Chondrocyte (in vitro differentiated cells): ENCODE measurements at places on chromosomes 12 and 14. TPM values are rescaled to one million over a fixed set of nuclear protein-coding genes. Genes with fewer than 3 reads are reported as not detected.
A peak's percentile ranks its signal among the peaks of the same experiment; 100 is the strongest.

The RPGRIP1 gene
- total RNA-seq, result not detected in 3 replicates

The INSM2 gene
- not detected in 3 replicates for total RNA-seq

- no peak overlapping the region for H3K4me3 ChIP-seq
- H3K36me3 ChIP-seq, result no peaks in the 10 kb centered on the region
- H3K27ac ChIP-seq, result no peak overlapping the region
- no peak for DNase-seq
Measured at GRCh38 chr12:25687226-25687625, 134.1 kb upstream of the LMNTD1 start.

GRCh38 chr12:68222326-68222725 is 3.3 kb downstream of the IL26 start:
- peaks cover 44% of the 10 kb centered on the region for H3K4me1 ChIP-seq
- H3K4me3 ChIP-seq, result no peak overlapping the region
- no peak for DNase-seq
- H3K27me3 ChIP-seq, result peaks cover 9% of the 10 kb centered on the region
- H3K36me3 ChIP-seq, result peaks cover 2% of the 10 kb centered on the region
- no peak overlapping the region for H3K27ac ChIP-seq

DNA sequence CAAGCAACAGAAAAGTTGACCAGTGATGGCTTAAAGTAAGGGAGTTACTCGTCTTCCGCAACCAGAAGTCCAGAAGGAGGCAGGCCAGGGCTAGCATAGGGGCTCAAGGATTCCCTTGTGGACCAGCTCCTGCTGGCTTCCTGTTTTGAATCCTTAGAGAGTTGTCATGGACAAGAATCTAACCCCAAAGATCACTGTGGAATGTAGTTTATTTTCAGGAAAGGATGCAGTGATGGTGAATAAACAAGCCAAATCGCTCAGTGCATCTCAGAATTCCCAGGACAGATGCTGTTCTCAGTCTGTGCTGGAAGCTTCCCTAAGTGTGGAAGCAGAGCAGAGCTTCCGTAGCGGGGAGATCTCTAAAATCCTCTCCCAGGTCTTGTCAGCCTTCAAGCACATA is 311.3 kb downstream of the C12orf75 start:
- peaks cover 9% of the 10 kb centered on the region for H3K4me1 ChIP-seq
- DNase-seq, result no peak
- H3K27ac ChIP-seq, result no peak overlapping the region
- H3K36me3 ChIP-seq, result peaks cover 6% of the 10 kb centered on the region
- no peak overlapping the region for H3K4me3 ChIP-seq

DNA sequence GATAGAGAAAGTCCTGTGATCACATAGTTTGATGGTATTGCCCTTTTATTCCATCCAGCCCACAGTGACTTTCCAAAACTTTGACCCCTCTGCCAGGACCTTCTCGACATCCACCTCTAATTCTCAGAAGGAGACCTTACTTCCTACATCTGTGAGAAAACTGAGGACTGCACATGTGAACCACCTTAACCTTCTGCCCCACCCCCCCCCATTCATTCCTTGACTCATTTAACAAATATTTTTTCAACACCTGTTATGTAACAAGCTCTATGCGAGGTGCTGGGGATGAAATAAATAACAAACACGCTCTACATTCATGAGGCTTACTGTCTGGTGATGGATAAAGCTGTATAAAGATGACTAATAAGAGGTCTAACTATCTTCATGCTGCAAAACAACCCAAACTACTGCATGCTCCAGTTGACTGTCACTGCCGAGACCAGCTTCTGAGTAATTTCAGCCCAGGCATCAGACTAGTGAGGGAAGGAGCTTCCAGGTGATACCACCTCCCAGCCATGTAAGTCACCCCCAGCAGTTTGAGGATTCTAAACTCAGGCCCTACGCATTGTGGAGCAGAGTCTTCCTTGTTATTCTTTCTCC is 1.9 kb upstream of the HAL start:
- no peaks in the 10 kb centered on the region for H3K27me3 ChIP-seq
- H3K4me3 ChIP-seq, result no peak overlapping the region
- H3K36me3 ChIP-seq, result peaks cover 14% of the 10 kb centered on the region
- no peak overlapping the region for H3K27ac ChIP-seq

The DHRS2 gene
- not detected in 3 replicates for total RNA-seq

The RTN1 gene
- total RNA-seq, result 0.32 to 0.44 TPM (median 0.34 TPM) in 3 replicates

DNA sequence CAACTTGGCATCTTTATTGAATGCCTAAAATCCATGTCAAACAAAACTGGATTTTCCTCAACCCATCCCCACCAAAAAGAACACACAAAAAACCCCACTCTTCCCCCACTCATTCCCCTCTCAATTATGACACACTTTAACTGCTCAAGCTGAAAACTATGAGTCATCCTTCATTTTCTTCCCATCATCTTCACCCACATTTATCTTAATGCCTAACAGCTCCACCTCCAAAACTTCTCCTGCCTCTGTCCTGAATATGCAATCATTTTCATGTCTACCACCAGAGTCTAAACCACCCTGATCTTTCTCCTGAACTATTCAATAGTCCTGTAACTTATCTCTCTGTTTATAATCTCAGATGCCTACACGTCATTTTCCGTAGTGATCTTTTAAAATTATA is 239.7 kb downstream of the BCAT1 start:
- no peaks in the 10 kb centered on the region for H3K36me3 ChIP-seq
- no peaks in the 10 kb centered on the region for H3K27me3 ChIP-seq
- H3K27ac ChIP-seq, result no peak overlapping the region
- no peak overlapping the region for H3K4me3 ChIP-seq

The KRT6C gene
- total RNA-seq, result not detected in 3 replicates

DNA sequence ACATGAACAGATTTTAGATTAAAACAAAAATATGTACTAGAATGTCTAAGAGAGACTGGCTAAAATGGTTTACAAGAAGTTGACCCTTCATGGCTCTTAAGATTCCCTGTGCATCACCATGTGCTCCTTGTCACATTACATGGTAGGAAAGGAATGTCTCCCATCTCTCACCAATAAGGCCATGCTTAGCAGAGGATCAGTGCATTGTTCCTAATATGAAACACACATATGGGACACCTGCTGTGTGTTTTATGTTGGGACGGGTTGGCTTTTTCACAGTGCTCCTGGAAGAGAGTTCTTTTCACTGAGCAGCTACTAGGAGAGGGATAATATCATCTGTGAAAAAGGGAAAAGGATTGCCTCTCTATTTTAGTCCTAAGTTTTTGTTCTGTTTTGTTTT is 9.6 kb downstream of the PFKM start:
- no peaks in the 10 kb centered on the region for H3K4me1 ChIP-seq
- no peak overlapping the region for H3K27ac ChIP-seq
- H3K27me3 ChIP-seq, result no peaks in the 10 kb centered on the region
- no peak overlapping the region for H3K4me3 ChIP-seq
- DNase-seq, result no peak

DNA sequence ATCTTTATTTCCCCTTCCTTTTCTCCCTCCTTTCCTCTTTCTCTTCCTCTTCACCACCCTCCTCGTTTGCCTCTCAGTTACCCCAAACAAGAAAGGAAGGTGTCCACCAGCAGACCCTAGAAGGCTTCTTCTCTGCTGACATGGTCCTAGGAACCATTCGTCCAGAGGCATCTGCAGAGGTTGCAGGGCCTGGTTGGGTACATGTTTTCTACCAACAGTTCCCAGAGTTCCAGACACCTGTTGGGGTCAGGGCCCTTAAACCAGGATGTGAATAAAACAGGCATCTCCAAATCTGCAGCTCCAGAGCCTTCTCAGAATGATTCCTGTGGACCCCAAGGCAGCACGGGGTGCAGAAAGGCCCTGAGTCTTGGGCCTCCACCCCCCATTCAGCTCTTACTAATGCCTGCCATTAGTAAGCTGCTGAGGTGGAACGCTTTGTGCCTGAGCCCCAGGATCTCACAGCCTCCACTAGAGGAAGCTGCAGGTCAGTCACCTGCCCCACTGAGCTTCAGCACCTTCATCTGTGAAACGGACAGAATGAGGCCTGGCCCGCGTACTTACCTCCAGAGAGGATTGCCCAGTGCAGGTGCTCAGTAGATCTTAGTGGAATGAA is 130.4 kb downstream of the DICER1 start:
- no peak overlapping the region for H3K27ac ChIP-seq
- peaks cover 5% of the 10 kb centered on the region for H3K4me1 ChIP-seq
- no peak for DNase-seq
- peaks cover 8% of the 10 kb centered on the region for H3K36me3 ChIP-seq
- no peak overlapping the region for H3K4me3 ChIP-seq

- H3K4me3 ChIP-seq, result no peak overlapping the region
- no peak overlapping the region for H3K27ac ChIP-seq
- H3K4me1 ChIP-seq, result peaks cover 8% of the 10 kb centered on the region
- H3K36me3 ChIP-seq, result peaks cover 7% of the 10 kb centered on the region
- no peaks in the 10 kb centered on the region for H3K27me3 ChIP-seq
Measured at GRCh38 chr12:12915656-12916055, 24.3 kb downstream of the GPRC5A start.

- H3K27ac ChIP-seq, result no peak overlapping the region
- H3K36me3 ChIP-seq, result peaks cover 17% of the 10 kb centered on the region
- H3K27me3 ChIP-seq, result no peaks in the 10 kb centered on the region
- H3K4me3 ChIP-seq, result no peak overlapping the region
Measured at GRCh38 chr14:90302529-90303303, 29.0 kb downstream of the NRDE2 start.

The TPH2 gene
- total RNA-seq, result not detected in 3 replicates

The BIN2 gene
- total RNA-seq, result not detected in 3 replicates

DNA sequence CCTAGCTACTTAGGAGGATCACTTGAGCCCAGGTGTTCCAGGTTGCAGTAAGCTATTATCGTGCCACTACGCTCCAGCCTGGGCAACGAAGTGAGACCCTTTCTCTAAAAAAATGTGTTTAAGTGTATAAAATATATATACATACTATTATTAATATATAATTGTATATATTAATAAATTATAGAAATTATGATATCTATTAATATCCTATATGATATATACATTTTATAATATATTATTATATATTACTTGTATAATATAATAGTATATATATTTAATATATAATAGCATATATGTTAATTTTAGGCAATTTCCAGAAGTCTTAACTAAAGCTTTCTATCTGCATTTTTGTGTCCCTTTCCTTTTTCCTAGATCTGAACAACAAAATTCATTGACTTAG is 12.3 kb downstream of the ALDH1L2 start:
- H3K27me3 ChIP-seq, result no peaks in the 10 kb centered on the region
- no peak for DNase-seq
- no peak overlapping the region for H3K27ac ChIP-seq
- H3K4me1 ChIP-seq, result peaks cover 27% of the 10 kb centered on the region

GRCh38 chr14:36653962-36654793 is 7.5 kb upstream of the PAX9 start:
- peaks cover 22% of the 10 kb centered on the region for H3K4me1 ChIP-seq
- H3K27ac ChIP-seq, result no peak overlapping the region
- peaks cover 90% of the 10 kb centered on the region for H3K27me3 ChIP-seq
- peaks cover 4% of the 10 kb centered on the region for H3K36me3 ChIP-seq
- no peak for DNase-seq

DNA sequence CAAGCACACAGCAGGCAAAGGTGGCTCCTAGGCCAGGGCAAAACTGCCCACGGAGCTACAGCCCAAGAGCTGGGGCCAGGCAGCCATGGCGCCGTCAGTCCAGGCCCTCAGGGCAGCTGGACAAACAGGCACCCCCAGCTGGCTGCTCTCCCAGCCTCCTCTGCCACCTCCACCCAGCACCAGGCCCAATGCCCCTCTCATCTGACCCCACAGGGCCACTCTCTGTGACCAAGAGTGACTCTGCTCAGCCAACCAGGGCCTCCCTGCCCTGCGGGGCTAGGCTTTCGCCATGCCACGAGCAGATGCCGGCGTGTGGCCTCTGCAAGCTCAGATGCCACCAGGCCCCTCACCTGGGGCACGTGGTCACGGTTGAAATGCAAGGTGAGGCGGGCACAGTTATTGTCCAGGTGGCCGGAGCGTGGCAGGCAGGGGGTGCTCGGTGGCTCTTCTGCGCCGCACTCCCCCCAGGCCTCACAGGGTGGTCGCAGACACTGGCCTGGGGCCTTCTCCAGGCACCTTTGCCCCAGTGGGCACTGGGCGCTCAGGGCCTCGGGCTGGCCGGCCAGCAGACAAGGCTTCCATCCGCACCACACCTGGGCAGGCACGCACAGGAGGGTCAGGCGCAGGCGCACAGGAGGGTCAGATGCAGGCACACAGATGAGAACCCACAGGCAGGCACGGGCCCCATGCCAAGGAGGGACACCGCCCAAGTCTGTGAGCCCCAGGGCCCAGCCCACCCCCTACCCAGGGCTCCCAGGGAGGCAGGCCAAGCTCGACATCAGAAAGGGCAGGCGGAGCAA is 23.0 kb downstream of the JAG2 start:
- peaks cover 13% of the 10 kb centered on the region for H3K36me3 ChIP-seq
- peak; percentile 74 for DNase-seq
- H3K27ac ChIP-seq, result no peak overlapping the region
- no peaks in the 10 kb centered on the region for H3K27me3 ChIP-seq
- no peaks in the 10 kb centered on the region for H3K4me1 ChIP-seq

The ENDOU gene
- total RNA-seq, result not detected in 3 replicates

GRCh38 chr12:571795-572531 is 91.3 kb downstream of the NINJ2 start:
- DNase-seq, result no peak
- H3K4me1 ChIP-seq, result peaks cover 58% of the 10 kb centered on the region
- H3K27ac ChIP-seq, result peak overlapping the region; percentile 91
- no peaks in the 10 kb centered on the region for H3K27me3 ChIP-seq
- no peaks in the 10 kb centered on the region for H3K36me3 ChIP-seq

The GLI1 gene
- total RNA-seq, result 6.2 to 8.3 TPM (median 6.8 TPM) in 3 replicates

DNA sequence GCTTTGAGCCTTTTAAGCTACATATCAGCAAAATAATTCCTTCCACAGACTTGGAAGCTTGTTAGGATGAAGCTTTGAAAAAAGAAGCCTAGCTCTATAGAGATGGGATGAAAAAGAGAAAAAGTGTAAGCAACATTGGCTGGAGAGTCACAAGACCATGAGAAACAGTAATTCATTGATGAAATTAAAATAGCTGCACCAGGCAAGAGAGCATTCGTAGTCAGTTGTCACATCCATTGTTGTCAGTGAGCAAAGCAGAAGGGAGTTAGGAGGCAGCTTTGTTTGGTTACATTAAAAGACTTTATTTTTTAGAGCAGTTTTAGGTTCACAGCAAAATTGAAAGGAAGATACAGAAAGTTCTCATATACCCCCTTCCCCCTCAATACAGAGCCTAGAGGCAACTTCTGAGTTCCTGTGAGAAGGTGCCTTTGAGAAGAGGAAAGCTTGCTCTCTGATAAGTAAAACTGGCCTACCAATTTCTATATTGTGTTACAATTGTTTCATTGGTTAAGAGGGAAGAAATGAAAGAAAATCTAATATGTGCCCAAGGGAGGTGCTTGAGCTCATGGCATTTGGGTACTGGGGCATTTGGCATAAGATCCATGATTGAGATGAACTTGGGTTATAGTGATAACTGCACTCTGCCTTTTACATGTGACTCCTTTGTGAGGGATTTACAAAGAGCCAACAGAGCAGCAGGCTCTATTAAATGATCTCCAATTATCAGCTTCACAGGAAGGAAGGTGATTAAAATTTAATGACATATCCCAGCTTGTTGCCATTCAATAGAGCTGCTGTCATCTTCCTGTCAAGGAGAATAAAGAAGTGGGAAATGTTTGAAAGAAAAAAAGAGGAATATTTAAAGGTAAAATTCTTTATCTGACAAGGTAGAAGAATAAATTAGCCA is 361.3 kb upstream of the TMTC1 start:
- peaks cover 31% of the 10 kb centered on the region for H3K4me1 ChIP-seq
- no peaks in the 10 kb centered on the region for H3K36me3 ChIP-seq
- peak overlapping the region; percentile 70 for H3K27ac ChIP-seq
- H3K4me3 ChIP-seq, result no peak overlapping the region
- no peak for DNase-seq

The SERPINA10 gene
- not detected in 3 replicates for total RNA-seq
